IMR-90 (cell line): ENCODE measurements at places on chromosomes 12 and 14. TPM values are rescaled to one million over a fixed set of nuclear protein-coding genes. Genes with fewer than 3 reads are reported as not detected.

DNA sequence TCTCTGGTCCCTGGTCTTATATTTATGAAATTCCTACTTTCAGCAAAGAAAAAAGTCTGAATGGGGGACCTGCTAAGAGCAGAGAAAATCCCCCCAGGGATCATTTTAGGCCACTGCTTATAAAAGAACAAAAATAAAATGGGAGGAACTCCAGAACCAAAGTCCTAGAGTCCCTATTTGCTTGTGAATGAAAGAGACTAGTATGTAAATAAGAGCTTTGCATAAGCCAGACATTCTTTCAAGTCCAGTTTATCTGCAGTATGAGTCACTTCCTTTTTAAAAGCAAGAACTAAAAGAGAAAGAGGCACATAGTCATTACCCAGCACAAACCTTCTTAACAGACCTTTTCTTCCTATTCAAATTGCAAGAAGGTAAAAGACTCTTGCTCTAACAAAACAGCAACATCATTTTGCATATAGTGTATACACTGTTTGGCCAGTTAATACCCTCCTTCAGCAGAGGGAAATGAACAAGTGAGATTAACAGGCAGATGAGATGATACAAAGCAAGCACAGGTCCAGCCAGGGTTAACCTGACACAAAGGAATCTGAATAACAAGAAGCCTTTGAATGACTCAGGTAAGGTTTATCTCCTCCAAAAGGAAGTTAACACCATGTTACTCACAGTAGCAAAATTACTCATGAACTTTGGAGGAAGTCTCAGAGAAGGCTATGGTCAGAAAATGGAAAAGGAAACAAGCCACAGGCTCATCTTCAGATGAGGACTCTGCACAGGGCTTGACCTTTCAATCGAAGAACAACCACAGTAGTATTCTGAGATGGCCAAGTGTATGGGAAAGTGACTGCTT lies 87.3 kb downstream of the PHLDA1 start:
- DNase-seq, result peak; percentile 95

- no peak for DNase-seq
Measured at GRCh38 chr12:39780411-39780912, 160.9 kb upstream of the ABCD2 start.

GRCh38 chr14:55070981-55071411 lies 19.5 kb downstream of the MAPK1IP1L start:
- DNase-seq, result peak; percentile 50

DNA sequence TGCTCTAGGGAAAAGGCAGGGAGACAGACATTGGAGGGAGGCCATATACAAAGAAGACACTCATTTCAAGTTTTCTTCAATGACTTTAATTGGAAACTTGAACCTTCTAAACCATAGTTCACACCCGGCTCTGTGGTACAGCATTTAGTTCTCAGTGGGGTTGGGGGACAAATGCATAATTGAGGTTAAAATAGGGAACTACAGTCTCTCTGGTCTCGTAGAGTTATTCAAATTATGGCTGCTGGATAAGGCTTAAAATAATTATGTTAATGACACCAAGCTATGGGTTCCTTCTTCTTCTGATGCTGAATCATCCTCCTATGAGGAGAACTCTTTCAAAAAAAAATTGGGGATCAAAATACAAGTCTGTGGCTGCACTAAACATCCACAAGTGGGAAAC lies 3.8 kb upstream of the RPAP3 start:
- DNase-seq, result no peak

DNA sequence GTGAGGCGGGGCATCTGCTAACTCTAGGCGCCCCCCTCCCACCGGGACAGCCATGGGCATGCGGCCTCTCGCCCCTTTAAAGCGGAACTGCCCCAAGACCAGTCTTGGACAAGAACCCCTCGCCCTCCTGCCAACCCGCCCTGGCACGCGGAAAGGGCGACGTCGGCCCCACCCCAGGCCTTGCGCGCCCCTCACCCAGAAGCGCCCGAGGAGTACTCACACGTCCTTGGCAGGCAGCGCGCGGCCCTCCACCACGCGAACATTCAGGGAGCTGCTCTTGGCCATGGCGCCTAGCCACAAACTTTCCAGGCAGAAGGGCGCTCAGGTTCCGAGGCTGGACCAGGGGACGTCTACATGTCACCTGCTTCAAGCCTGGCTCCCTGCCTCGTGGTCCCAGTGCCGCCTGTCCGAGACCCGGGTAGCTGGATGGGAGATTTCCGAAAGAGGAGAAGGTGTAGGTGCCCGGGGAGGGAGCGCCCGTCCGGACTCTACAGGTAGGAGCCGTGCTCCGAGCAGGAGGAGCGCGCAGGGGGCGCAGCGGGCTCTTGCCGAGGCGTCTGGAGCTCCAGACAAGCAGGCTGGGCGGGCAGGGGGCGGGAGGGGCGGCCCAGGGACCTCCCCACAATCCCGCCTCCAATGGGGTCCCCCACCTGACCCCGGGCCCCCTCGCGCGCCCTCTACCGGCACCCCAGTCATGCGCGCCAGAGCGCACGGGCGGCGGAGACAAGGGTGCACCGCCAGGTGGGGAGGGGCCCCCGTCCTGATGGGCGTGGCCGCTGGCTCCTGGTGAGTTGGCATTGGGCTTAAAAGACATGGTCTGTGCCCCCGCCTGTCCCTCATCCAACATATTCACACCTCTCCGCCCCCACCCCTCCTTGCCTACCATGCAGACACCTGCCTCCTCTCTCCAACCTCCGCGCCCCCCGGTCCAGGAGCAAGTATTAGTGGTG lies at the start of gene RASAL1:
TSS of gene RASAL1 (minus strand) at position 584 of the 950 bp plus-strand sequence. CDS start at position 285, 299 bp downstream.
- no peak for DNase-seq

DNA sequence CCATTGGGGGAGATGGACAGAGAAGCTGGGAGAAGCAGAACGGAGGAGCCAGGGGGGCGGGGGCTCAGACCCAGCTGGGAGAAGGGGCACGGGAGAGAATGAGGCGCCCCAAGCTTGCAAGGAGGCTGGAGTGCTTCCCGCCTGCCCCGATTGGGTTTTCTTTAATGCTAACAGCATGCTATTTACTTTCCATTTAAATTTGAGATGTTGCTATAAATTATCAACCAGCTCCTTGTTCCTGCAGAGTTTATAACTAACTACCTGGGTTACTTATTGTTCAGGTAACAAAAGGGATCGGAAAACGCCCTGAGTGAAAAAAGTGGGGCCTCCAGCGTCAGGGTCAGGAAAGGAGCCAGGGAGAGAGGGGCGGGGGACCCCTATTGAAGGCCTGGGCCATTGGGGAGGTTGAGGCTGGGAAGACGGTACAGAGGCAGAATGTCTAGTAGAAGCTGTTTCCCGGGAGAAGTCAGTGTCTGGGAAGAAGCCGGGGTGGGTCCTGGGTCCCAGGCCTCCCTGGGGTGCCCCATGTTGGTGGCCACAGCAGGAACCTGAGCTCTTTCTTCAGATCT lies 2.5 kb downstream of the HNF1A start:
- DNase-seq, result no peak

- peak; percentile 86 for DNase-seq
Measured at GRCh38 chr12:91958816-91959215, 186.8 kb downstream of the BTG1 start.

GRCh38 chr12:118541071-118541470 lies 164.7 kb downstream of the SUDS3 start:
- no peak for DNase-seq

- peak; percentile 97 for DNase-seq
Measured at GRCh38 chr14:32509632-32510187, 180.6 kb downstream of the AKAP6 start.

- no peak for DNase-seq
Measured at GRCh38 chr12:46244273-46244915, 24.4 kb downstream of the SLC38A1 start.

DNA sequence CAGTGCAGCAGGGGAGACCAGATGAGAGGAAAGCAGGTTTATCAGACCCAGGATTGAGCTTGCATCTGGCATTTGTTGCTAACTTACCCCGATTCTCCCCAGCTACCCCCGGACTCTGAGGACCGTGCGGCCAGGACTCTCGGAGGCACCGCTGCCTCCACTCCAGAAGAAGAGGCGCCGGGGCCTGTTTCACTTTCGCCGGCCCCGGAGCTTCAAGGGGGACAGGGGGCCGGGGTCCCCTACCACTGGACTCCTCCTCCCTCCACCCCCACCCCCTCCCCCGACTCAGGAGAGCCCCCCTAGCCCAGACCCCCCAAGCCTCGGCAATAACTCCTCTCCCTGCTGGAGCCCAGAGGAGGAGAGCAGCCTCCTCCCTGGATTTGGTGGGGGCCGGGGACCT lies 6.5 kb upstream of the CPNE6 start:
- no peak for DNase-seq

DNA sequence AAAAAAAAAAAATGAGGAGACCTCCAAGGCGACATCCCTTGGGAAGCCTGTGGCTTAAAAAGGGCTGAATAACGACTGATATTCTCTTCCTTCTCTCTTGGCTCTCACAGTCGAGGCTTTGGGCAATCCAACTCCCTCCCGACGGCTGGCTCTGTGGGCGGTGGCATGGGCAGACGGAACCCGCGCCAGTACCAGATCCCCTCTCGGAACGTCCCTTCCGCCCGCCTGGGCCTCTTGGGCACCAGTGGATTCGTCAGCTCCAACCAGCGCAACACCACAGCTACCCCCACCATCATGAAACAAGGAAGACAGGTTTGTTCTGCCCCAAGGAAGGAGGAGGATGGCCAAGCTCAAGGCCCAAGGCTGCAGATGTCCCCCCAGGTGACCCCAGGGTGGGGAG lies 127.8 kb downstream of the GCH1 start:
- DNase-seq, result no peak

INHBC gene
- total RNA-seq, result not detected in 2 replicates

KLRB1 gene
- not detected in 2 replicates for total RNA-seq

TTC7B gene
- total RNA-seq, result 16.1 and 18.1 TPM in 2 replicates
